ENCODE measurements at places on chromosomes 1 and 21.

GRCh38 chr1:9628541-9629444, 22.7 kb upstream of the PIK3CD start:
- no peak for DNase-seq

- no peak for DNase-seq
These were observed 73.7 kb downstream of the LRRC8D start for GRCh38 chr1:89894210-89895201.

GRCh38 chr1:1020415-1021009, 592 bp downstream of the AGRN start:
- no peak for DNase-seq

GRCh38 chr1:165696625-165697100, 1.7 kb downstream of the ALDH9A1 start:
- peak; percentile 79 for DNase-seq

DNA sequence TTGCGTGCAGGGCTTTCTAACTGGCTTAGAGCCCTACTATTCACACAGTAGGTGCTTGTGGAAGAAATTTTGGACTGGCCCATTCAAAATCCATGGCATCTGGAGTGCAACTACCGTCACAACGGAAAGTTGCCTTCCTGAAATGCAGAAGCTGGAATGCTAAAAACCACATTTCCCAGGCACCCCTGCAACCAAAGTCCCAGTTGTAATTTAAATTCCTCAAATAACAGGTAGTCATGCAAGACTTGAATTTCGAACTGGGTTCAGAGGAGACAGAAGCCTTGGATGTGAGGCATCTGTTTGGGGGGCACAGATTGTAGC, 186.7 kb downstream of the TOMM20 start:
- peak; percentile 4 for DNase-seq

GRCh38 chr1:218488986-218489385, 143.8 kb downstream of the TGFB2 start:
- no peak for DNase-seq

DNA sequence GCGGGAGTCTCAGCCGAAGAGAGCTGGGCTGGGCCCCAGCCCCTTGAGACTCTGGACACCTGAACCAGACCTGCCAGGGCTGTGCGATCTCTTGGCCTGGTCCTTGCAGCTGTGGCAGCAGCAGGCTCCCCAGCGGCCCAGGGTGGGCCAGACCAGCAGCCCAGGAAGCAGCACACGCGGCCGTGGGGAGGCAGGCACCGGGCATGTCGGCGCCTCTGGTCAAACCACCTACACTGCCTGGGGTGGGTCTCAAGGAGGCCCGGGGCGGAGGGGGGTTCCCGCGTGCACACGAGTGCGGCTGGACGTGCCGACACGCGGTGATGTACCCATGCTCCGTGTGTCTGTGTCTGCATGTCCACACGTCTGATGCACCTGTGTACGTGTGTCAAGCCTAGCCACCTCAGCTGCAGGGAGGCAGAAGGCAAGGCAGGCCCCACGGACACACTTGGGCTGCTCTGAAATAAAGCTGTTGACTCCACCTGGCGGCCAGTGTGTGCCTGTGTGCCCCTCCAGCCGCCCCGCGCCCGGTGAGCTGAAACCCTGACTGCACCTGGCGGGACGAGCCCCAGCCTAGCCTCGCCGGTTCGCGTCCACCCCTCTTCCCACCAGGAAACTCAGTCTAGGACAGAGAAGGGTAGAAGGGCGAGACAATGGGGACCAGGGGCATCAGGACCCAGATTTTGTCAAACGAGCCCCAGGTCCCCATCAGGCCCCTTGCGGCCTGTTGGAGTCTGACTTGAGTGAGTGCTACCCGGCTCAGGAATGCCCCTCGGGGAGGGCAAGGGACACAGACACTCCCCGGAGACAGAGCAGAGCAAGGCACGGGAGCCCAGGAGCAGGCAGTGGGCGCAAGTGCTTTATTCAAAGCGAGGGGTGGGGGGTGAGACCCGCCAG, 11.6 kb downstream of the SCNN1D start:
- peak; percentile 73 for DNase-seq

DNA sequence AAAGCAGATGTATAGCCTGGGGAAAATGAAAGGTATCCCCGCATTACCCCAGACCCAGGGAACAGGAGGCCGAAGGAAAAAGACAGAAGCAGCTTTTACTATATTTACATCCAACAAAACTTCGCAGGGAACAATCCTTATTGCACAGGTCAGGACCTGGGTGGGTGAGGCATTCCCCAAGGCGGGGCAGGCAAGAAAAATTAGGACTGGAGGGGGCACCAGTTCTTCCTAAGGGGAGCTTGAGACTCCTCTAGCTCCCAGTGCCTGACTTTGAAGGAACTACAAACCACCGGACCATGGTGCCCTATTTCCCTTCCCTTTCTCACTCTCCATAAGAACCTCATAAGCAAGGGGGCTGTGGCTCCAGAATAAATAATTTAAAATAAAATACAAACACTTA, 6.7 kb upstream of the GATAD2B start:
- DNase-seq = no peak

DNA sequence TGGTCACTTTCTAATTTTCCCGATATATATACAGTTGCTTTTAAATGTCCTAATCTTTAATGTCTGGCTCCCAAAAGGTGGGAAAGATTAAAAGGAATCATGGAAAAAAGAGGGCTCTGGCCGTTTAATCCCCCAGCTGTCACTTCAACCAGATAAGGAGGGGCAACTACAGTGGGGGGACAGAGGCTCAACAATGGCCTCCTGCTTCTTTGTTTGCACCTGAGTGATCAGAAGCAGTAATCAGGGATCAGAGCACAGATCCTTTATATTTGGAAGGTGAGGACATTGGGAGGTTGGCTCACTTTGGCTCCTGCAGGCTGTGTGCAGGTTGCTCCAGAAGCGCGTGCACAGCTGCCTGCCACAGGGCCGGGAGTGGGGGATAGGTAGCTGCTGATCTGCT, 212.8 kb downstream of the FMN2 start:
- no peak for DNase-seq

DNA sequence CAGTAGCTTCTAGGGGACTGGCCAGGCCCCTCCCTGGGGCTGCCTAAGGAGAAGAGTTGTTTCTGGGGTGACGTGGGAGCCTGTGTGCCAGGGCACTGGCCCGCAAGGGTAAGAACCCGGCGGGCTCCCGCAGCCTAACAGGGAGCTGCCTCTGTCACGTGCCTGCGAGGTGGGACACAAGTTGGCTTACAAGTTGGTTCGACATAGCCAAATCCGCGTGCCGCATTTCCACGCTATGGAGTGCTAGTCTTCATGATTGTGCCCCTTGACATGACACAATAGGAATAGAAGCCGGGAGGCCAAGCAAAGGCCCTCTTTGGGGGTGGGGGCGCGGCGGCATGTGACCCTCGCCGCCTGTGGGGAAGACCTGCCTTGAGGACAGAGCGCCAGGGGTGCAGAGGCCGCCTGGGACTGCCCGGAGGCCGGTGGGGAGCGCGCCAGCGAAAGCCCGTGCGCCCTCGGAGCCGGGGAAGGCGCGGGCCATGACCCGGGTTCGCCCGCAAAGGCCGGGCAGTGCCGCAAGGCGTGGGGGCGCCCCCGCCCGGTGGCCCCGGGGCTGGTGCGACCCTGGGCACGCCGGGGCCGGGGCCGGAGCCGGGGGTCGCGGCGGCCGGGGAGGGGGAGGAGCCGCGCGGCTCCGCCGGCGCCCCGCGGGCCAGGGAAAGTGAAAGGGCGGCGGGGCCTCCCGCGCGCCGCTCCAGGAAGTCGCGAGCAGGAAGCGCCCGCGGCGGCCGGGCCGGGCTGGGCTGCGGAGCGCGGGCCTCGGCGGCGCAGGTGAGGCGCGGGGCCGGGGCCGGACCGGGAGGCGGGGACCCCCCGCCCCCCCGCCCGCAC, at the start of gene SLC37A1:
SLC37A1 (plus strand) TSS at position 702 of the 834 bp plus-strand sequence. CDS start 4,603 bp downstream, outside the sequence.
- DNase-seq = peak; percentile 39

- no peak for DNase-seq
These were observed 17.8 kb downstream of the RHEX start for GRCh38 chr1:206070627-206071304.

DNA sequence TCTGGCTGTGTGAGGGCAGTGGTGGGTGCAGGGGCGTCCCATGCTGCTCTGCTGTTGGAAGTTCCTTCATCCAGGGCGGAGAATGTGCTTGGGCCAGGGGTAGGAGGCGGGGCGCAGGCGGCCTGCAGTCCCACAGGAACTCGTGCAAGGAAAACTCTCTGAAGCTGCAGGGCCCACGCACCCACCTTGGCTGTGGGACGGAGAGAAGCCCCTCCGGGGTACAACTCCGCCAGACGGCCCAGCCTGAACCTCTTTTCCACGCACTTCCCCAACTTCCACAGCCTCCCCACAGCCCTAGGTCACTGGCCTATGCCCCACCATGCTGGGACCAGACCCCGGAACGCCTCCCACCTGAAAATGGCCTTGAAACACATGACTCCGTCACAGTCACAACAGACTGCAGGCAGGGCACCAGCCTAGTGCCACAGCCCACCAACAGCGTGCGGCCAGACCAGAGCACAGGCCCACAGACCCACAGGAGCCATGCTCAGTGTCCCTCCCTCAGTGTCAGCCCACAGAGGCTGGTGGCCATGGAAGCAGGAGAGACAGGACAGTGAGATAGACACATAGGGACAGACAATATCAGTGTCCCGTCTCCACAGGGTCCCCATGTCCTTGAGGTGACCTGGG, 47.8 kb downstream of the WNT9A start:
- DNase-seq = no peak

GRCh38 chr1:198747127-198747526, 108.3 kb downstream of the PTPRC start:
- no peak for DNase-seq

GRCh38 chr1:202590126-202590525, 120.1 kb downstream of the SYT2 start:
- no peak for DNase-seq

GRCh38 chr1:224047538-224047937, 66.4 kb upstream of the FBXO28 start:
- DNase-seq = no peak

DNA sequence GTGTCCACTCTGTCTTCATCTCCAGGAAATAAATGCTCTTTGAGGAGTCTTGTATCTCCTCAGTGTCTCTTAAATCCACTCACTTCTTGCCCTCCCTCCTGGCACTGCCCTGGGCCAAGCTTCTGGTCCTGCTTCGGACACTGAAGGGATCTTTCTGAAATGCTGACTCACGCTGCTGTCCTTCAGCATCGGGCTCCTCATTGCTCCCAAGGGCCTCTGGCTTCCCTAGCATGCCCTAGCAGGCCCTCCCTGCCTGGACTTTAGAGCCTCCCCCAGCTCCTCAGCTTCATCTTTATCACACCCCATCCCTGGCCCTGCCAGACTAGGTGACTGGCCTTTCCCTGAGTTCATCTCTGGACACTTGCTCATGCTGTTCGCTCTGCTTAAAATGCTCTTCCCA, 96.6 kb downstream of the FOXD2 start:
- DNase-seq = no peak

GRCh38 chr1:234748066-234748465, 138.1 kb upstream of the IRF2BP2 start:
- no peak for DNase-seq

DNA sequence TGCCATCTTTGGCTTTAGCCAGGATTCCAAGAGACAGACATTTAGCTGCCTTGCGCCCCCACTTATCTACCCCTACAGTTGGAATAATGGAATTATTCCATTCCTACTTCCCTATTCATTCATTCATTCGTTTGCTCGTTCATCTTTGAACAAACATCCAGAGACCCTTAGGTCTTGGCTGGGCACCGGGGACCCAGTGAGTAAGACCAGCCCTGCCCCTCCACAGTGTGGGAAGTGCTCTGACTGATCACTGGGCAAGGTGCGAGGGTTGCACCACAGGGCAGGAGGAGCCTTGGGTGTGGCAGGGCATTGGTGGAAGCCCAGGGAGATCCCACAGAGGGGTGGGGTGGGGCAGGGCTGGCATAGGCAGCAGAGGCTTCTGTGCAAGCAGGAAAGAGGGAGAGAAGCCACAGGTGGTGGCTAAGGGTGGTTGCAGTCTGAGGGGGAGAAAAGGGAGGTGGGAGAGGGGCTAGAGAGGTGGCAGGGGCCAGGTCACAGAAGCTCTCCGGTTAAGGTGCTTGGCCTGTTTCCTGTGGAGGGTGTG, 35.0 kb upstream of the TMEM61 start:
- DNase-seq = no peak

DNA sequence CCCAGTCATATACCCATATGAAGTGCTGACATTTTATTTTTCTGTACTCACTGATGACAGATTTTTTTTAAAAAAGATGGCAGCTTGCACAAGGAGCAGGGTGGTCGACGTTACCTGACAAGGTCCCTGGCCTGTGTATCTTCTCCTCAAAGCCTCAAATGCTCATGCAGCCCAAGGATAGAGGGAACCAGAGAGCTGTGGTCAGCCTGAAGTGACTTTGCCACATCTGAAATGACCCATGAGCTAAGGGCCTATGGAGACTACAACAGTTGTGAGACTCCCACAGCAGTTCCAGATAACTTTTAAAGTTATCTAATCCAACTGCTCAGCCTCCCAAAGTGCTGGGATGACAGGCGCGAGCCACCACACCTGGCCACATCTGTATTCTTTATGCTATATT, 131.1 kb downstream of the GLUL start:
- DNase-seq = no peak

DNA sequence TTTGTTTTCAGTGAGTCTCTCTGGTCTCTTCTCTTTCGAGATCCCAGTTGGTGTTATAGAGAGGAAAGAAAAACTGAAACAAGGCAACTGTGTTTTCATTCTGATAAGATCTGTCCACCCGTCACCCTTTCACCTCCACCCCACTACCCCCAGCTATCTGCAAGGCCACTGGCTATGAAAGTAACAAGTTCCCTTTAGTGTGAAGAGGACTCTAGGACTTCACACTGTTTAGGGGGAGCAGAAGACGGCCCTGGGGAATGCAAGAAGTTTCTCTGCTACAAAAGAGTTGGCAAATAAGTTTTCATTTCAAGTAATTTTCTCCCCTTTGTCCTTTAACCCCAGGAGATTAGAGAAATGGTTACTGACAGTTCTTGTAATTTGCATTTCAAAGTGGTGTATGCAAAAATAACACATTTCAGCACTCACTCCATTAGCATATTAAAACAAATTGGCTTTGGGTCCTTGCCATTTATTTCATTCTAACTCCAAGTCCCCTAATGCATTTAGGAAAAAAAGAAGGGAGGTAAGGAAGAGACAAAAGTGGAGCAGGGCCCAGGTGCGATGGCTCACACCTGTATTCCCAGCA, 79.6 kb upstream of the PPM1J start:
- no peak for DNase-seq

- no peak for DNase-seq
These were observed 41.3 kb downstream of the SCCPDH start for GRCh38 chr1:246765521-246765920.

- DNase-seq = no peak
These were observed 45.5 kb upstream of the CXADR start for GRCh38 chr21:17467392-17467791.

- no peak for DNase-seq
These were observed 258.0 kb downstream of the KCNJ6 start for GRCh38 chr21:37658121-37658816.
